H4 (cell line): ENCODE measurements at places on chromosomes 13 and 19.

- no peak for DNase-seq
Observed at GRCh38 chr13:60150538-60150937, 13.2 kb downstream of the DIAPH3 start.

GRCh38 chr19:21587117-21587461 is 81.7 kb downstream of the ZNF429 start:
- no peak for DNase-seq

- DNase-seq: no peak
Observed at GRCh38 chr13:68808456-68808855, 1299.2 kb upstream of the ATXN8OS start.

- DNase-seq: no peak
Observed at GRCh38 chr13:107157271-107157670, 589.3 kb upstream of the ARGLU1 start.

DNA sequence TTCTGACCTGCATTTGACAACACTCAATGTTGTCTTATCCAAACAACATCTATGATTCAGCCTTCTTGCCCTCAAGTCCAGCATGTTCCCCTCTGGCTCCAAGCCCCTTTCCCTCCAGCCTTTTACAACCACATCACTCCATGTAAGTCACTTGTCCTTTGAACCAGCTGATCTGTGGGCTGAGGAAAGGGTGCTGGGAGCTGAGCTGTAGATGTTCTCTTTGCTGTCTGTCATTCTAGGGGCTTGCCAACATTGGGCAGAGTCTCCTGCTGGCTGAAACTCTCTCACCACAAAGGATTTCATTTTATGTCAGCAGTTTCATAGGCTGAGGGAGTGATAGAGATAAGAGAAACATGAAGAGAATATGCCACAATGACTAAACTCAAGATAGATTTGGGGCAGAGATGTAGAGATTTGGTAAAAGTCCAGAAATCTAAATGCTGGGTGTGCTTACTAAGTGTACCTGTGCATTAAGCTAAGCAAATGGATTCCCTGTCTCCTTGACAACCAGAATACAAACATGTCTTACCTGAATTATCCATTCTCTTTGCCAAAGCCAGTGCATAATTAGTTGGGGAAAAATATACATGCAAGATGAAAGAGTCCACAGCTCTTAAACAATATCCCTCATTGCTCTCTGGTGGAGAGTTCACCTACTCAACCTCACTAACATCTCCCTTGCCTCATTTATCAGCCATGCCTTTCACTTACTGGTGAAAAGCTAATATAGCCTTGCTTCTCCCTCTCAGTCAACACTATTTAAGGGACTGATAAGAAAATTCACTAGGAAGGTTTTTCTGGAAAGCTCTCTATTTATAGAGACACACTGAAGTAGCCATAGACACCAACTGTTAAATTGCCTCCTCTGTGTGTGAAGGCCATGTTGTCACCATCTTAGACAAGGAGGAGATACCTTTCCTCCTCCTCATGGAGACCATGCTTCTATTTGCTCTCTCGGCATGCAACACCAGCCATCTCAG is 175.5 kb upstream of the SERP2 start:
- DNase-seq: no peak

DNA sequence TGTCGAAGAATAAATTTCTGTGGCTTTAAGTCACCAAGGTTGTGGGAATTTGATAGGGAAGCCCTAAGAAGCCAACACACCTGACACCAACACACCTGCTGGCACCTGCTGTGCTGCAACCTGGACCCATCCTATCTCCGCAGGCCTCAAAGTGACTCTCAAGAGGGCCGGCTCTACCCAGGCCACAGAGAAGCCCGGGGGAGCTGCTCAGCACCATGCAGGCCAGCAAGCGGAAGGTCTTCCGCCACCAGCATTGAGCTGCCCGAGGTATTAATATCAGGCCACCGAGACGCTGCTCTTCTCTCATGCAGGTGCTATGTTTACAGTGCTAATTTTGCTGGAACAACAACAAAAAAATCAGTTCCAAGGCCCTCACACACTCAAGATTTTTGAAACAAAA is 32.2 kb upstream of the CD33 start:
- no peak for DNase-seq

DNA sequence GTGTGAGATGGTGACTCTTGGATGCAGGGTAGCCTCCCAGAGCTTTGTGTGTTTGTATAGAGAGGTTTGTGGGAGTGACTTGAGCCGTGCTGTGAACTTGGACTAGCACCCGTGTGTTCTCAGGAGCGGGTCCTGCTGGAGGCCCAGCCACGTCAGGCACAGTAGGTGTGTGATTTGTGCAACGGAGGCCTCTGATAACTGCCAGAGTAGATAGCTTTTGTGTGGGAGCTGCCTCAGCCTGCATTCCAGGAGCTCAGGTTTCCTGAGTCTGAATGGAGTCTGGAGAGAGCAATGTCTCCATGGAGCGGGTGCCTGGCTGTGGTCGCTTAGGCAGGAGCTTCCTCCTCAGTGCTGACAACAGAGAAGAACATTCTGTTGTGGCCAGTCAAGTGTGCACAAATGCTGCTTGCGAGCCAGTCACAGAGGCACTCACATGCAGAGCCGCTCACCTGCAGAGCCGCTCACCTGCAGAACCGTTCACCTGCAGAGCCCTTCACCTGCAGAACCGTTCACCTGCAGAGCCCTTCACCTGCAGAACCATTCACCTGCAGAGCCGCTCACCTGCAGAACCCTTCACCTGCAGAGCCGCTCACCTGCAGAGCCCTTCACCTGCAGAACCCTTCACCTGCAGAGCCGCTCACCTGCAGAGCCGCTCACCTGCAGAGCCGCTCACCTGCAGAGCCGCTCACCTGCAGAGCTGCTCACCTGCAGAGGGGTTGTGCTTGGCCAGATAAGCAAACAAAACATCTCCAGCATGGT is 32.6 kb downstream of the TFDP1 start:
- no peak for DNase-seq

DNA sequence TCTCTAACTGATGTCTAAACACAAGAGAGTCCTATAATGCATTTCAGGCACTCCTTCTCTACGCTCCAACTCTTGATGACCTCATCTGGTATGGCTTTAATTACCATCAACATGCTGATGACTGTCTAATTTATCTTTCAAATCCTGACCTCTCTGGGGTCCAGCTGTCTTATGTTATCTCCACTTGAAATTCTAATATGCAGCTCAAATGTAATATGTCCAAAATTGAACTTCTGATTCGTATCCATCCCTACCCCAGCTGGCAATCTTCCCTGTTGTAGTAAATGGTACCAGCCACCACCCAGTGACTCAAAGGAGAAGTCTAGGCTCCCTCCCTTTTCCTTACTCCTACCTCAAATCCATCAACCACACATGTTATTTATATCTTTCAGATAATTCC is 288.0 kb upstream of the SLC10A2 start:
- no peak for DNase-seq

- DNase-seq: no peak
Observed at GRCh38 chr19:35048911-35049411, 7.4 kb downstream of the HPN start.

GRCh38 chr13:97911311-97912138 is 42.0 kb upstream of the IPO5 start:
- DNase-seq: peak; percentile 3

GRCh38 chr13:100602493-100603111 is 14.0 kb upstream of the GGACT start:
- DNase-seq: no peak

GRCh38 chr19:8641908-8642547 is 11.6 kb downstream of the NFILZ start:
- DNase-seq: peak; percentile 61

- DNase-seq: no peak
Observed at GRCh38 chr13:98853771-98854221, 101.3 kb upstream of the SLC15A1 start.

- no peak for DNase-seq
Observed at GRCh38 chr13:39370554-39370953, 232.4 kb downstream of the LHFPL6 start.

DNA sequence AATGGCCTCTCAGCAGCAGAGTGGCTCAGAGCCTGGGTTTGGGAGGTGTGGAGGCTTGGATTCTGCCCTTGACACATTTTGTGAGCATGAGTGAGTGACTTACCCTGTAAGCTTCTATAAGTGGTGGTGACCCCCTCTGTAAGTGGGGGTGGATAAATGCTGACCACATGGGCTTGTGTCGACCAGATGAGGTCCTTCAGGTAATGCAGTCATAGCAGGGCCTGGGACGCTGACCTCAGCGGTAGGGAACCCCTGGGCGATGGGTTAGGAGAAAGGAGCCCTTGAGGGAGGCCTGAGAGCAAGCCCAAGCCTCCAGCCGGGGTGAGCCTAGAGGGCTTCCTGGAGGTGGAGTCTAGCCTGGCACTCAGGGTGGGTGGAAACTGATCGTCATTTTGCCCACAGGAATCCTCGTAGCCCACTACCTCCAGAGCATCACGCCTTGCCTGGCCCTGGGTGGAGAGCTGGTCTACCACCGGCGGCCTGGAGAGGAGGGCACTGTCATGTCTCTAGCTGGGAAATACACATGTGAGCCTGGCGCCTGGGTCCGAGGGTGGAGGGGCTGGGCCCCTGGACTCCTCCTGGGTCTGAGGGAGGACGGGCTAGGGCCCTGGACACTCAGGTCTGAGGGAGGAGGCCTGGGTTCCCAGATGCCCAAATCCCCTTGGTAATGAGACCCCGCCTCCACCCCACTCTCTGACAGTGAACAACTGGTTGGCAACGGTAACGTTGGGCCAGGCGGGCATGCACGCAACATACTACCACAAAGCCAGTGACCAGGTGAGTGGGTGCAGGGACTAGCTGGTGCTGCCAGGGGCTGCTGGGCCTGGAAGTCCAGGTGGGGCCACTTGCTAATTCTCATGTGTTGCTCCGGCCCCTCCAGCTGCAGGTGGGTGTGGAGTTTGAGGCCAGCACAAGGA is 5.0 kb upstream of the APOE start:
- DNase-seq: no peak

- DNase-seq: no peak
Observed at GRCh38 chr13:94607056-94607455, 5.4 kb downstream of the GPR180 start.

DNA sequence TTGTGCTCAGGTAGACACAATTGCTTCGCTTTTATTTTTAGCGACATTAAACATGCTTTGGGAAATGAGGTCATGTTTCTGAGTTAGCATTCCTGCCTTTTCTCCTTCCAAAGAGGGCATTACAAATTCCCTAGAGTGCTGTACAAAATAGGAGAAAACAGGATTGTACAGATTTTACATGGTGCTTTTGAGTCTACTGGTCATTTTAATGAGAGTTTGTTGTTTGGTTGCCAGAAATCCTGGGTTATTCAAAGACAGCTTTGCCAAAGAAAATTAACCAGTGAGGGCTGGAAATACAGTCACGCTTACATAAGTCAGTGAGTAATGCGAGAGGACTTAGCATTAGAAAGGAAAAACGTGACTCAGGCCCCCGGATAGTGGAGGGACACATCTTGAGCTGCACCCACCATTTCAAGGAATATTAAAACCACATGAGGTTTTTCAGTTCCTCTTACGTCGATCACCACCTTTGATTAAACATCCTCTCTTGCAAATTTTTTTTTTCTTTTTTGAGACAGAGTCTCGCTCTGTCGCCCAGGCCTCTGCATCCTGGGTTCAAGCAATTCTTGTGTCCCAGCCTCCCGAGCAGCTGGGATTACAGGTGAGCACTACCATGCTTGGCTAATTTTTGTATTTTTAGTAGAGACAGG is 55.4 kb downstream of the SACS start:
- peak; percentile 79 for DNase-seq

GRCh38 chr13:20221772-20222171 is 10.3 kb downstream of the GJB6 start:
- no peak for DNase-seq

GRCh38 chr19:45297674-45298073 is 25.0 kb downstream of the CKM start:
- DNase-seq: no peak

DNA sequence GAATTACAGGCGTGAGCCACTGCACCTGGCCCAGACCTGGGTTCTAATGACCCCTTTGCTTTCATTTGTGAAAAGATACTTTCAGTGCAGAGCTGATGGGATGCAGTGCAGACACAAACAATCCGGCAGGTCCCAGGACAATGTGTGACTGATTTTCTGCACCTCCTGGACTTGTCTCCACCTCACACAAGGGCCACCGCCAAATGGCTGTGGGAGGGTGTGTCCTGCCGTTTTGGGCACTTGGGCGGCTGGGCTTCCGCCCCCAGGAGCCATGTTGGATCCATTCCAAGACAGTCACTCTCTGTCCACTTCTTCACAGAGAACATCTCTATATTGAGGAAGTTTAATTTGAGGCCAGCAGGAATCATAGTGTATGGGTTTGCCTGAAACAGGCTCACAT is 112.3 kb upstream of the ZNF507 start:
- DNase-seq: no peak

DNA sequence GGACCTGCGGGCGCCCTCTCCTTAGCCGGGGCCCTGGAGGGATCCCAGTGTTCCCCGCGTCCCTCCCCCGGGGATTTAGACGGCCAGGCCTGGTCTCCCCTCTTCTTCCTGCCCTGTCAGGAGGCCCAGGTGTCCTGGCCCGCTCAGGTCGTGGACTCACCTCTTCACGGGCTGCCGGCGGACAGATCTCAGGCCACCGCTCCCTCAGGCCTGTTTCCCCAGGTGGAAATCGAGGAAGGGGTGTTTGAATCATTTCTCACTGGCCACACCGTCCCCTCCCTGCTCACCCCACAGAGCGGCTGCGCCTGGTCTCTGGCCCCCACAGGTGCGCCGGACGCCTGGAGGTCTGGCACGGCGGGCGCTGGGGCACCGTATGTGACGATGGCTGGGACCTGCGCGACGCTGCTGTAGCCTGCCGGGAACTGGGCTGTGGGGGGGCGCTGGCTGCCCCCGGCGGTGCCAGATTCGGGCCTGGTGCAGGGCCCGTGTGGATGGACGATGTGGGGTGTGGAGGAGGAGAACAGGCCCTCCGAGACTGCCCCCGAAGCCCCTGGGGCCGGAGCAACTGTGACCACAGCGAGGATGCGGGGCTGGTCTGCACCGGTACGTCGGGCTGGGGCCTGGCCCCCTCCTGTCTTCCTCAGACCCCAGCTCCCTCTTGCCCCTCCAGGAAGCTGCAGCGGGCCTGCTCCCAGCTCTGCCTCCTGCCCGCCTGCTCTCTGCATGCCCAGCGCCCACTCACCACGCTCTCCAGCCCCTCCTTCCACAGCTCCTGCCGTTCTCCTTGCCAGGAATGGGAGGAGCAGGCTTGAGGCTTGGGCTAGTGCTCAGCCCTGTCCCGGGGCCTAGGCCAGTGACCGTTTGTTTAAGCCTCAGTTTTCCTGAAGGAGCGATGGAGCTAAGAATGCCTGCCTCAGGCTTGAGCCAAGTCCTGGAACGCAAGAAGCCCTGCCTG is 2.5 kb downstream of the SSC5D start:
- DNase-seq: no peak

DNA sequence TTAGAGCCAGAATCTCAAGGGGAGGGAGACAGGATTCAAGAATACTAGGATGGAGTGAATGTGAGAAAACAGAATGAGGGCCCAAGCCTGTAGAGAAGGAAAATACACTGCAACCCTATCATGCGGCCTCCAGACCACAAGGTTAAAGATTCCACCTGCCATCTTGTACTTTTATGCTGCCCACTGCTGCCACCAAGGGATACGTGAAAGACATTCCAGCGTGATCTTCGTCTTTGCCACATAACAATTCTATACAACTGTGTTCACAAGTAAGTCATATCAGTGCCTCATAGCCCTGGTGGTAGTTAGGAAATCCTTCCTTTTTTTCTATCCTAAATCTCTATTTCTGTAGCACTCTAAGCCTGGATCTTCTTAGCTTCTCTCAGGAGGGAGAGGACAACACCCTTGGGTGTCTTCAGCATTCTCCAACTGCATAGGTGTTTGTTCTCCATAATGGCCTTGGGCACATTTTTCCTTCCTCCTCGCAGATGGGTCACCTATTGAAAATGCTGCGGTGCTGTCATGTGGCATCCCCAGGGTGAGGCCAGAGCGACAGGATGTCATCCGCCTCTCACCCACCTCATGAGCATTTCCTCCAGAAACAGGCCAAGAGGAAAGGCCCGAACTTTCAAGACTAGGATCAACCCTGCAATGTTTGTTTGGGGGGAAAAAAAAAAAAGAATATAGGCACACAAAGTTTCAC is 13.6 kb downstream of the TPT1 start:
- DNase-seq: no peak
